Fibroblast of skin of scalp (primary cell): ENCODE measurements at places on chromosomes 5 and 9.

DNA sequence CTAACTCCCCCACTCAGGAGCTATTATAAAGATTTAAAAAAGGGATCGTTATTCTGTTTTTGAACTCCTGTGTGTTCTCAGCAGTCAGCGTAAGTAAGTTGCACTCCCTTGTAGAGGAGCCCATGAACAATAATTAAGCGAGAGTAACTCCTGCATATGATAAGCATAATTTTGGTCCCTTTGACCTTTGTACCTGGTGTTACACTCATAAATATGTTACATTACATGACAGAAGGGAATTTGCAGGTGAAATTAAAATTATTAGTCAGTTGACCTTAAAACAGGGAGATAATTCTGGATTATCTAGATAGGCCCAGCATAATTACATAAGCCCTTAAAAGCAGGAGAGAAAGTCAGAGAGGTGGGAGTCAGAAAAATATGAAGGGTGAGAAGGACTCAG, 197.3 kb downstream of the KCTD16 start:
- no peak for DNase-seq

- peak; percentile 42 for DNase-seq
Observed at GRCh38 chr5:173320259-173320658, 8.0 kb downstream of the STC2 start.

- DNase-seq, result peak; percentile 81
Observed at GRCh38 chr5:53422539-53422938, 57.9 kb upstream of the FST start.

GRCh38 chr5:10374046-10375022, 20.8 kb downstream of the MARCHF6 start:
- no peak for DNase-seq

DNA sequence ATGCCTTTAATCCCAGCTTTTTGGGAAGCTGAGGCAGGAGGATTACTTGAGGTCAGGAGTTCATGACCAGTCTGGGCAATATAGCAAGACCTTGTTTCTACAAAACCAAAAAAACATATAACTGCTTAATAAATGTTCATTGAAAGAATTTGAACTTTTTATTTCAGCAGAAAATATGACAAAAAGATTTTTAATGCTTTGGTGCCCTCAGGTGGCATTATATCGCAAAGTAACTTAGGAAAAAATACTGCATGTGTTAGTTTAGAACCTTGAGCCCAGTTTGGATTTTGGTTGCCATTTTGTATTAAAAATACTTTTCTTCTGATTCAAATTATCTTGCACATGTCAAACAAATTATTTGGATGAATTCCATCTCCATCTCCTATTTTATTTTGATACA, 103.2 kb downstream of the GPBP1 start:
- peak; percentile 29 for DNase-seq
